ENCODE measurements at places on chromosomes 6 and 20. TPM values are rescaled to one million over a fixed set of nuclear protein-coding genes. Genes with fewer than 3 reads are reported as not detected.

The DOK5 gene
- total RNA-seq: 13.3 TPM

The SLC22A1 gene
- 2.5 TPM for total RNA-seq

The GLP1R gene
- not detected for total RNA-seq

The CD83 gene
- total RNA-seq: 8.0 TPM

The SLC26A8 gene
- 0.26 TPM for total RNA-seq

Measured in aorta (tissue), 5 donors.